ENCODE measurements at places on chromosomes 4 and X.

DNA sequence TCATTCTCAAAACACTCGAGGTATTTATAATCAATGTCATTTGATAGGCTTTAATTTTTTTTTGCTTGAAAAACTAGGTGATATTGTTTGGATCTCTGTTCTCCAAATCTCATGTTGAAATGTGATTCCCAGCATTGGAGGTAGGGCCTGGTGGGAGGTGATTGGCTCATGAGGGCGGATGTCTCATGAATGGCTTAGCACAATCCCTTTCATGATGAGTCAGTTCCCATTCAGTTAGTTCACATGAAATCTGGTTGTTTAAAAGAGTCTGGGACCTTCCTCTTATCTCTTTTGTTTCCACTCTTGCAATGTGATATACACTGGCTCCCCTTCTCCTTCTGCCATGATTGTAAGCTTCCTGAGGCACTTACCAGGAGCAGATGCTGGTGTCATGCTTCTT is 638.7 kb downstream of the DMD start:
- no peak overlapping the region for H3K27ac ChIP-seq
- no peak overlapping the region for H3K4me3 ChIP-seq
- no peaks in the 10 kb centered on the region for H3K36me3 ChIP-seq
- DNase-seq: no peak

DNA sequence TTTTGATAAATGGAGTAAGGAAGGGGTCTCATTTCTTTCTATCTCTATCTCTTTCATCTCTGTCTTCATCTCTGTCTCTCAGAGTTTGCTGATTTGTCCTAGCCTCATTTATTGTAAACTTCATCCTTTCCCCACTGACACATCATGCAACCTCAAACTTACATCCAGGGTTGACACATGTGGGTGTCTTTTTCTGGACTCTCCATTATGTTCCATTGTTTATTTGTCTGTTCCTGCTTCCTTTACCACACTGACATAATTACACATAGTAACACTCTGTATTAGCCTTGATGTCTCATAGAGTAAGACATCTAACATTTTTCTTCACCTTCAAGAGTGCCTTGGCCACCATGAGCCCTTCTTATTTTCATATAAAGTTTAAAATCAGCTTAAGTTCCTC is 8.1 kb upstream of the SRD5A3 start:
- H3K27me3 ChIP-seq: no peaks in the 10 kb centered on the region
- no peak for DNase-seq
- H3K4me1 ChIP-seq: peaks cover 6% of the 10 kb centered on the region
- no peak overlapping the region for H3K4me3 ChIP-seq

- no peaks in the 10 kb centered on the region for H3K27me3 ChIP-seq
- peaks cover 20% of the 10 kb centered on the region for H3K36me3 ChIP-seq
- no peak overlapping the region for H3K4me3 ChIP-seq
- no peak for DNase-seq
Measured at GRCh38 chrX:19636980-19637379, 121.7 kb upstream of the MAP3K15 start.

- H3K27me3 ChIP-seq: no peaks in the 10 kb centered on the region
- H3K4me1 ChIP-seq: no peaks in the 10 kb centered on the region
- DNase-seq: no peak
- H3K36me3 ChIP-seq: no peaks in the 10 kb centered on the region
Measured at GRCh38 chr4:112348488-112349158, 51.5 kb downstream of the ALPK1 start.

DNA sequence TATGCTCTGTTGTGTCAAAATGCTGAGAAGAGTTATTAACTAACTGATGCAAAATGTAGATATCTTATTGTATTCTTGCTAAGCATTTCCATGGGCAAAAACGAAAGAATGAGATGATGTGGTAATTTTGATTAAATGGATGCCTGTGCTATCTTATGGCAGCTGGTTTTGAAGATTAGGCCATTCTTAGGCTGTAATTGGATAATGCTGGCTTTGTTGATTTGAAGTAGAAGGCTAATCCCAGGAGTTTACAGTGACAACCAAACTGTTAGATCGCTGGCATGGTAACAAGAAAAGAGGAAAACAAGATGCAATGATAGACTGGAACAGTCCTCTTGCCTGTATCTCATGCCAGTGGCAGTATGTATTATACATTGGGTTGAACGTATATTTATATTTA is 74.1 kb upstream of the WDR44 start:
- H3K36me3 ChIP-seq: no peaks in the 10 kb centered on the region
- no peaks in the 10 kb centered on the region for H3K4me1 ChIP-seq
- H3K4me3 ChIP-seq: no peak overlapping the region
- no peak overlapping the region for H3K27ac ChIP-seq

Measured in activated CD8-positive, alpha-beta T cell treated with anti-CD3 and anti-CD28 coated beads, Interleukin-2, amount 10 ng/mL, durations not matched to agents 7 days and 5 days (primary cell).